Right cardiac atrium (tissue), 5 donors: ENCODE measurements at places on chromosomes 2 and 18.

DNA sequence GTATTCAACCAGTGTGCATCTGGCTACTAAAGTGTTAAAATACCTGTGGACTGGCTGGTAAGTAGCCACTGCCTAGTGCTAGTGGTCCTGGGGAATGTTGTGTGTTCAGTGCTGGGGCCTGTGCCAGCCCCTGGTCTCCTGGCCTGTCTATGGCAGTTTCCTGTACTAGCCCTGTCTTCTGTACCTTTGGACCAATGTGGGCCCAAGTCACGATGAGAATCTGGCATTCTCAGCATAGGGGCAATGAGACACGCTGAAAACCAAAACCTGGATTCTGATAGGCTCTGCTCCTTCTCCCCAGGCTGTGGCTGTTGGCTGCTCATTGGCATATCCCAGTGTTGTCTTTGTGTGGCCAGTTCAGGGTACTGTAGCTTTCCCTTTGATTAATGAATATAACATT is 170.4 kb downstream of the PTPRM start:
- no peak for DNase-seq

DNA sequence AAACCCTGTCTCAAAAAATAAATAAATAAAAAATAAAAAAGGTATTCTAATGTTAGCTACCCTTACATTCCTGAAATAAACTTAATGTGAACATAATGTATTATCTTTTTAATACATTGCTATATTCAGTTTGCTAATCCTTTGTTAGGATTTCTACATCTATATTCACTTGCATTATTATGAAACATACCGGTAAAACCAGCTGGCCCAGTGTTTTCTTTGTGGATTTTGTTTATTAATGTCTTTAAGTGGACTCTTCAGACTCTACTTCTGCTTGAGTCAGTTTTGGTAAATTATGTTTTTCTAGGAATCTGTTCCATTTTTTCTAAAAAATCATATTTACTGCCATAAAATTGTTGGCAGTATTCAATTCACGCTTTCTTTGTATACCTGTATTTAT is 34.5 kb downstream of the PTPN2 start:
- no peak for DNase-seq

DNA sequence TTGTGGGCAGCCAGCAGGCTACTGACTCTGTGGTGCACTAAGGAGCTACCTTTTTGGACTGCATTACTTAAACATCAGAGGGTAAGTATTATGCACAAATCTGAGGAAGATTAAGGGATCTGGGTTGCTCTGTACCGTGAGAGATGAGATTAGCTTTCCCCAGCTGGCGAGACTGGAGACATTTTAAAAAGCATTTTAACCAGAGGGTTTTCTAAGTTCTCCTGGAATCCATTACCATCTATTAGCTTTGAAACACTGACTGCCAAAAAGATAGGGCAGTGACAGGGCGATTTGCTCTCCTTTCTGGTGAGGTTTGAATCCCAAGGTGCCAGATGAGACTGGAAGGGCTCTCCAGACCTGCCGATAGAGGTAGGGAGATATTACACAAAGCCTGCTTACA is 63.2 kb downstream of the LYPD6 start:
- no peak for DNase-seq

- no peak for DNase-seq
Measured at GRCh38 chr2:55976681-55977080, 53.1 kb upstream of the EFEMP1 start.

DNA sequence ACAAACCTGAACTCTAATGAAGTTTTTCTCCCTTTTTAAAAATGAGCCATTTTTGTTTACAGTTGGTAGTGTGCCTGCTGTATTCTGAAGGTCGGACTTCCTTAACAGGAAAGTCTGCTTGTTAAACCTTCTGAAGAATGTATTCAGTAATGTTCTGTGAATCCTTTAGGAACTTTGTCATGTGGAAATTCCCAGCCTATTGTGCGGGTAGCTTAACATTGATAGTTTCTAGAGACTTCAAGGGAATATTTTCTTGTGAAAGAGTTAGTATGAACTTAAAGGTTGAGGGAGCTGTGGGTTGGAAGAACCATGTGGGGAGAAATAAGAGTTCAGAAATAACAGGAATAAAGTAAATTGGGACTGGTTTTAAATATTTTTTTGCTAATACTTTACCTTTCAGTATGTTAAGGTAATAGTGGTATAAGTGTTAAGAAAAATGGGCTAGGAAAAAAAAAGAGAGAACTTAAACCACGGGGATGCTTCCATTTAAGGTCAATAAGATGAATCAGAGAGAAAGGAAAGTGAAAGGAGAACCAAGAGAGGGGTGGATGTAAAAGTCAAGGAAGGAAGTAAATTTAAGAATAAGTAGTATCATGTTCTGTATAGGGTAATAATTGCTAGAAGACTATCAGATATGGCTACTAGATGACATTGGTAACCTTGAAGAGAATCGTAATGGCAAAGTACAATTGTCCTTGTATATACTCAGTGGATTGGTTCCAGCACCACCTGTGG is 90.5 kb downstream of the PMS1 start:
- no peak for DNase-seq

- no peak for DNase-seq
Measured at GRCh38 chr2:36360063-36360462, 4.5 kb downstream of the CRIM1 start.

DNA sequence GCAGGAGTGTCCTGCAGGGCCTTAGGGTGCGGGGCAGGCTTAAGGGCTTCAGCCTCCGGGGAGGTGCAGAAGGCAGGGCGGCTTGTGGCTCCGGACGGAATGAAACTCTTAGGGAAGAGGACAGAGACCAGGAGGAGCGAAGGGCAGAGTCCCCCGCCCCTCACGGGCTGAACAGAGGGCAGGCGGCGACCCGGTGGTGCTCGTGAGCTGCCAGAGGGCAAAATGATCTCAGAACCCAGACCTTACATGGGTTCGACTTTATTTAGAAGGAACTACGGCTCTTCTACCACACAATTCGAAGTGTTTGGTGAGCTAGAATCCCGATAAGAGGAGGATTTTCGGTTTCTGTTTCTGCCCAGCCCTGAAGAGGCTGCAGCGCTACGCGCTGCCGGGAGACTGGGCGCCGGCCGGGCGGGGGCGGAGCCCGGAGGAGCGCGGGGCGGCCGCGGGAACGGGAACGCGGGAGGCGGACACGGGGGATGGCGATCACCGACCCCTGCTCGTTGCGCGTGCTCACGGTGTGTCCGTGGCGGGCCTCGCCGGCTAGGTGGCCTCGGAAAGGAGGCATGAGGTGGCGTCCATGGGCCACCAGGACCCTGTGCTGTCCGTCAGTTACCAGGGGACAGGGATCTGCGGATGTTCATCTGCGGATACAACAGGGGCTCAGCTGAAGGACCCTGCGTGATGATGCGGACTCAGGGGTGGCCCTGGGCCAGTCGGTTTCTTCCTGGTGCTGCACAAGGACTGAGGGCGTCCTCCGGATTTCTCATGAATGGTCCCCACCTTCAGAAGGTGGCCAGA is 4.2 kb upstream of the SP100 start:
- DNase-seq: peak; percentile 63

DNA sequence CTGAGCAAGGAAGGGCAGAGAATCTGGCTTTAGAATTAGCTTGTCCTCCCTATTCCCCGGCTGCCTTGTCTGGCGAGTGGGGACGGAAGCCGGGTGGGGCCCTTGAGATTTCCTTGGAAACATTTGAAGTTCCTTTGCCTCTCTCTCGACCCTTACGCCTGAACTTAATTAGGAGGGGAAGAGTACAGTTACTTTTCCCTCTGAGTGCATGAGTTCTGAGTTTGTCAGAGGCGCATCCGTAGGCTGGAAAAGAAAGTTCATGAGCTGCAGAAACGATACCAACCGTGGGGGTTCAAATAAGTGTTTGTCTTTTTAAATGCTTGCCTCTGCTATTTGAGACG is 468 bp downstream of the PIKFYVE start:
- DNase-seq: no peak

DNA sequence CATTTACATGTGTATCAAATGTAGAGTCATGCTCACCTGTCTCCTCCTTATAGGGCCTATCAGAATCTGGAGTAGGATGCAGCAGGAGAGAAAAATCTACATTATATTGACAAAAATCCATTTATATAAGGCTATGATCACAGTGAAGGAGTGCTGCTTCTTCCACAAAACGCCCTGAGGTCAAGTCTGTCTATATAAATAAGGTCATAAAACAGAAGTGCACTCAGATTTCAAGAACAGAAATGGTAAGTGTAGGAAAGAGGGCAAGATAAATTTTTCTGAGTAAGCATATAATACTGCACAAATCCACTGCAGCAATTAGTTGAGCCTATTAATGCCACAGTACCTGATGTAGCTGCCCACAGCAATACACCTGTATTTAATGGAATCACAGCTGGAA is 51.8 kb downstream of the COL5A2 start:
- DNase-seq: no peak

DNA sequence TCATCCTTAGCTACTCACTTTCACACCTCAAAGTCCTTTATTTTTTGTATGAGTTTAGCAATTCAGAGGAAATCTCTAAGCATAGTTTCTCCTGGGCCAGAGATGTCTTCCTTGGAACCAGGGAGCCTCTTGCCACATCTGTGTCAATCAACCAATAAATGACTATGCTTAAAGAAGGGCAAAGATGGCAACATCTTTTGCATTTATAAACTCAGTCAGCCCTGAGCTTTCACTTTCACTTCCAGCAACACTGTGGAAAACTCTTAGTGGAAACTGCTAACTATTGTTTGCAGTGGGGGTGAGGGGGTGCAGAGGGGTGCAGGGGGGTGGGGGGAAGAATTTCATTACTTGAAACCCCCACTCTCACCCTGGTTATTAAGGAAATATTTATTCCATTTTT is 3.4 kb downstream of the ACVR1C start:
- no peak for DNase-seq

GRCh38 chr2:238908960-238909951 is 61.4 kb downstream of the TWIST2 start:
- DNase-seq: peak; percentile 89

DNA sequence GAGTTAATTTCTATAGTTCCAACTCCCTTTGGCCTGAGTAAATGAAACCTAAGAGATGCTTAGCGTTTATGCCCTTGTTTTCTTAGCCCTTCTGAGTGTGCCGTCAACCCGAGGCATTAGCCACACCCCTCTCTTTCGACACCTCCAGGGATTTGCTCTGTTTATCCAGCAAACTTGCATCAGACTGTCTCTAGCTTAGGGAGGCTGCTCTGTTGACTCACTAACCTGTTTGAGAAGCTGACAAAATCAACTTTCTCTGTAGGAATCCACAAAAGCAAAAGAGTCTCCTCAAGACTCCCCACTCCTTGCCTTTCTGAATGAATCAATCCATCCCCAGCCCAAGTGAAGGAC is 317.6 kb downstream of the TNS1 start:
- peak; percentile 77 for DNase-seq

DNA sequence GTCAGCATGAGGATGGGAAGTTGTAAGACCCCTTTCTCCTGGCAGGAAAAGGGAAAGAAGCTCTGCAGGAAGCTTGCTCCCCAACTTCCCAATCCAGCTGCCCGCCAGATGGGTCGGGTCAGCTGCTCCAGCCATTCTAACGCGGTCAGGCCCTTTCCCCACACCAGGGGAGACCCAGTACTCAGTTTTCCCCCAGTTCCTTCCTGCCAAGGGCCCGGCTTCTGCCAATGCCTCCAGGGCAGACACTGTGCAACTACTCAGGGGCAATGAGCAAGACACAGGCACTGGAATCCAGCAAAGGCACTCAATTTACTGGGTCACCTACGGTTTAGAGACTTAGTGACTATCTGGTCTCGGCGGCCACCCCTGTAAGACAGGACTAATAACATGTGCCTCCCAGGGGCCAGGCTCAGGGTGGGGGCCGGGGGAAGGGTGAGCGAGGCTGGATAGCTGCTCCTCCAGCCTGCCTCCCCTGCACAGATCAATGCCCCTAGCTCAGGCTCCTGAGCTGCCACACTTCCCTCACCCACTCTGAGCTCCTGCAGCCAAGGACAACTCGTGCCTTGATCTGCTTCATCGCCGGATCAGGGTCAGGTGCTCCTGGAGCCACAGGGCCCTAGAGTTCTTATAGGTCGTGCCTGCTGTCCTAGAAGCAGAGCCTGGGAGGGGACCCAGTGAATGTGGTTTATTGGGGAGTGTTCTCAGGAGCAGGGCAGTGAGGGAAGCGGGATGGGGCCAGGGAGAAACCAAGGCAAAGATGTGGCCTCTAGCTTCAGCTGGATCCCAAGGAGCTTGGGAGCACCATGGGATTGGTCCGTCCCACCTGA is 171.1 kb downstream of the ZFP36L2 start:
- no peak for DNase-seq

DNA sequence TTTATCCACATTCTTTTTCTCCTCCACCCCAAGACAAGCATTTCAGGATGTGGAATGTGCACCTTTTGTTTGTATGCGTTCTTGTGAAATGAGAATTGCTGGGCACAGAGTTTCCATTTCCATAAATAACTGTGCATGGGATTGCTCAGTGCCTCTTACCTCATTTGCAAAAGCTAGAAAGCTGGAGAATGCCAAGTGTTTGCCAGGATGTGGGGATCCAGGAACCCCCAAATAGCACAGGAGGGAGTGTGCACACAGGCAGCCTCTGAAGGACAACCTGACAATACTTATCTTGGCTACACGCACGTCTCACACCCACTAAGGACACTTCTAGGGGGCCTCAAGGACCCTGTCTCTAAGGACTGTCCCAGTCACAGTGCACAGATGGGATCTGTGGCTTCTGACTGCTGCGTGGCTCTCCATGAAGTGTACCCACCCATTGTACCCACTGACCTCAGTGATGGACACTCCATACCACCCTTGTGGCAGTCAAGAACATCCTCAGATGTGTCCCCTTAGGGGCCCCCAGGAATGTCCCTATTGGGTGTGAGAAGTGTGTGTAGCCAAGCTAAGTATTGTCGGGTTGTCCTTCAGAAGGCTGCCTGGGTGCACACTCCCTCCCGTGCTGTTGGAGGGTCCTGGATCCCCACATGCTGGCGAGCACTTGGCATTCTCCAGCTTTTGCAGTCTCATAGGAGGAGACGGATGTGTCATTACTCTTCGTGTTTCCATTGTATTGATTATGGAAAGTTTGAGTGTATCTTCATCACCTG is 38.4 kb downstream of the CAPN13 start:
- DNase-seq: no peak

GRCh38 chr2:135182190-135182589 is 130.1 kb downstream of the RAB3GAP1 start:
- DNase-seq: no peak

DNA sequence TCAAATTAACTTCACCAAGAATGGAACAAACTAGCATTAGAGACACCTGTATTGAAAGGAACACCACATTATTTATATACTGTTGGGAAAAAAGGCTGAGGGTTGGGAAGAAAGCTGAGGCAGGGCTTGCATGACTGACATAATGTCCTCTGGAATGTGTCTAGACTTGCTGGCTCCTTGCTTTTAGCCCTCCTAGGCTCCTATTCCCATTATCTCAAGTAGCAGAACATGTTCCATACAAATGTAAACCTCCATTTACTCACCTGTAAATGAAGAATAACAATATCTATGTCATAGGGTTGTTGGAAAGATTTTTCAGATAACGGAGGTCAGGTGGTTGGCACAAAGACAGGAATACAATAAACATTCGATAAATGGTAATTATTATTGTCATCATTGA is 976 bp upstream of the ACADL start:
- no peak for DNase-seq

- no peak for DNase-seq
Measured at GRCh38 chr2:147917161-147917560, 72.3 kb downstream of the ACVR2A start.

- no peak for DNase-seq
Measured at GRCh38 chr18:2871111-2871720, 24.4 kb downstream of the EMILIN2 start.
